HepG2 (cell line): ENCODE measurements at places on chromosomes 1 and 21. TPM values are rescaled to one million over a fixed set of nuclear protein-coding genes. Genes with fewer than 3 reads are reported as not detected.

GRCh38 chr1:4172644-4173599, 272.9 kb upstream of the C1orf174 start:
- peaks cover 9% of the 10 kb centered on the region for H3K4me1 ChIP-seq
- H3K27ac ChIP-seq, result no peak overlapping the region
- no peak overlapping the region for H3K4me3 ChIP-seq
- peak; percentile 73 for DNase-seq
- peaks cover 31% of the 10 kb centered on the region for H3K27me3 ChIP-seq

ZZZ3 gene
- total RNA-seq, result 50.2 and 58.5 TPM in 2 replicates

- no peaks in the 10 kb centered on the region for H3K4me1 ChIP-seq
- no peak for DNase-seq
- no peak overlapping the region for H3K4me3 ChIP-seq
- peaks cover 2% of the 10 kb centered on the region; the same call in 1 of the 3 replicates for H3K27me3 ChIP-seq
Measured at GRCh38 chr1:7615138-7615537, 156.0 kb upstream of the VAMP3 start.

- H3K4me1 ChIP-seq, result peaks cover 6% of the 10 kb centered on the region; the same call in 1 of the 2 replicates
- H3K4me3 ChIP-seq, result no peak overlapping the region
- H3K27ac ChIP-seq, result no peak overlapping the region
- H3K27me3 ChIP-seq, result no peaks in the 10 kb centered on the region
Measured at GRCh38 chr1:21229246-21230000, 52.7 kb upstream of the EIF4G3 start.

C1orf141 gene
- total RNA-seq, result not detected in 2 replicates

ACTN2 gene
- total RNA-seq, result 0.04 and 0.25 TPM in 2 replicates

SLC45A1 gene
- not detected in 2 replicates for total RNA-seq

GRCh38 chr1:21313886-21314721, 23.8 kb upstream of the ECE1 start:
- no peak overlapping the region for H3K4me3 ChIP-seq
- no peak for DNase-seq
- H3K4me1 ChIP-seq, result peaks cover 53% of the 10 kb centered on the region
- no peaks in the 10 kb centered on the region for H3K27me3 ChIP-seq
- no peaks in the 10 kb centered on the region for H3K36me3 ChIP-seq

DNA sequence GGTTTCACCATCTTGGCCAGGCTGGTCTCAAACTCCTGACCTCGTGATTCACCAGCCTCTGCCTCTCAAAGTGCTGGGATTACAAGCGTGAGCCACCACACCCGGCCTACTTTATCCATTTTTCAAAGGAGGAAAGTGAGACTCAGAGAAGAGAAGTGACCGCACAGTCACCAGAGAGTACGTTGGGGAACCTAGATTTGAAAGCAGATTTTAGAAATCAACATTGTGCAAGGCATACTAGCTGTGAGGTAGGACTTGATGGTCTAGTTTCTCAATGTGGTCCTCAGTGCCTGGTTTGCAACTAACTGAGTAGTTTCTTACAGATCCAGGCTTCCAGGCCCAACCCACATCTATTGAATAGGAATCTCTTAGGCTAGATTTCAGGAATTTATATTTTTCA, 1.7 kb upstream of the PRCC start:
- 0 out of 2 replicates have a peak, but pooled peaks cover 3% of the 10 kb centered on the region for H3K36me3 ChIP-seq
- no peak overlapping the region for H3K27ac ChIP-seq
- H3K4me1 ChIP-seq, result peaks cover 33% of the 10 kb centered on the region
- H3K27me3 ChIP-seq, result no peaks in the 10 kb centered on the region; the same call in 2 of the 3 replicates

DNA sequence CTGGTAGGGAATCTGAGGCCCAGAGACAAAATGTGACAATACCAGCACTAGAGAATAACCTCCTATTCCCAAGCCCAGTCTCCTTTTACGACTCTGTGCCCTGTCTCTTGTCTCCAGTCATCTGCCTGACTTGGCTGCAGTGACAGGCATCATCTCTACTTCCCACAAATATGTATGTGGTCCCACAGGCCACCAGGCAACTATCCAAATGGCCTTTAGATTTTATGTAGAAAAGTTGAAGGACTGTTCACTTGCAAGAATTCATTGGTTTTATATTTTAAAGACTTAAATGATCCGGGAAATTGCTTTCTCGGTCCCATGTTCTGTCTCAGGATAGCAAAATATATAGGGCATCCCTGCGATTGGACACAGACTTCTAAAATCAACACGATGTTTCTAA, 11.6 kb downstream of the KRTAP24-1 start:
- H3K4me3 ChIP-seq, result no peak overlapping the region
- DNase-seq, result no peak
- H3K4me1 ChIP-seq, result no peaks in the 10 kb centered on the region
- H3K27me3 ChIP-seq, result no peaks in the 10 kb centered on the region
- no peak overlapping the region for H3K27ac ChIP-seq

GRCh38 chr1:115929881-115930280, 46.4 kb upstream of the SLC22A15 start:
- no peak overlapping the region for H3K4me3 ChIP-seq
- DNase-seq, result no peak
- no peaks in the 10 kb centered on the region for H3K36me3 ChIP-seq
- H3K4me1 ChIP-seq, result no peaks in the 10 kb centered on the region

KIF17 gene
- total RNA-seq, result 0.24 and 0.25 TPM in 2 replicates

RXRG gene
- not detected in 2 replicates for total RNA-seq

ELAPOR1 gene
- 0.14 and 0.20 TPM in 2 replicates for total RNA-seq

DNA sequence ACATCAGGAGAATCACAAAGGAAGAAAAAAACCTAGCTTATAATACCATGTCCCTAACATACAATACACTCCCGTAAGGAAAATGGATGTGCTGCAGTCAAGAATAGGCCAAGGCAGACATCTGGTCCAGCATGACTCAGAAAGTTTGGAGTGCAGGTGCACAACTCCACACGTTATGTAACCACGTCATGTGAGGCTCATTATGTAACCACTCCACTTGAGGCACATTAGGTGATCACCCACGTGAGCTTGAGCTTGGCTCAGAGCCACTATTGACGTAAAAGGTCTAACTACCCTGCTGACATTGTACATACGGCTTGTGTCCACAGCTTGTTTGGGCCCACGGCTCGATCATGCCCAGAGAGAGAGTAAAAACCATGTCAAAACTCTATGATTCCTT, 99.8 kb upstream of the C1orf21 start:
- H3K4me1 ChIP-seq, result no peaks in the 10 kb centered on the region
- no peak overlapping the region for H3K27ac ChIP-seq

DNA sequence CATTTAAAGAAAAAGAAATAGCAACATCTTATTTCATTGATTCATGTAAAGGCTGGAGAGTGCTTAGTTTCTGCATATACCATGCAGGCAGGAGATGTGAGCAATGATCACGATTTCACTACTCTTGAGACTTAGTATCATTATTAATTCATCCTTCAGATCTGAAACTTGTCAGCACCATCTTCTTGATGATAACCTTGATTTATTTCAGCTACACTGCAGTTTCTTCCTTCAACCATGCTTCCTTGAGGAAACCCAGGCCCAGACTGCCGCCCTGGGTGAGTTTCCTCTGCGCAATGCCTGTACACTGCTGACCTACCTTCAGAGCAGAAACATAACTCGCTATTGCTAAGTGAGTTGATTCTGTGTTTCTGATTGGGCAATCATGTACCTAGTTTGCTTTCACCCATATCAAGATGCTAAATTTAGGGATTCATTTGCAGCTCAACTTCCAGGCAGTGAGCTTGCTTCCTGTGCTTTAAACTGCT, 13.5 kb upstream of the BCL10 start:
- H3K4me1 ChIP-seq, result no peaks in the 10 kb centered on the region
- H3K27ac ChIP-seq, result no peak overlapping the region
- no peaks in the 10 kb centered on the region for H3K36me3 ChIP-seq

DNA sequence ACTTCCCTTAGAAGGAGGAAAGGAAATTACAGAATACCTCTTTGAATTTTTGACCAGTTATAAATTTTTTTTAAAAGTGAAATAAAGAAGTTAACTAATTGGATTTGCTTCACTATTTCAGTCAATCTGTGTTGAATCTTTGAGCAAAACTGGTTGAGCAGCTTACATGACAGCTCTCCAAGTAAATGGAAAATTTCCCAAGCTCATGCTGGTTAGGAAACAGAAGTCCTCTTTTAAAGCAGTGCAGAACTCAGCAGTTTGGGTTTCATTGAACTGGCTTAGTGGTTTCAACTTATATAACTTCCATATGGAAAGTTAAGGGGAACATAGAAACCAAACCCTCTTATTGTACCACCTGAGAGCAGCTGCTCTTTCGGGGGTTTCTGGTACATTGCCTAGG, 250.5 kb downstream of the PDE4B start:
- no peaks in the 10 kb centered on the region for H3K4me1 ChIP-seq
- no peak overlapping the region for H3K4me3 ChIP-seq
- no peak overlapping the region for H3K27ac ChIP-seq
- no peaks in the 10 kb centered on the region for H3K36me3 ChIP-seq

- H3K27ac ChIP-seq, result no peak overlapping the region
- H3K36me3 ChIP-seq, result no peaks in the 10 kb centered on the region
- no peak for DNase-seq
- H3K27me3 ChIP-seq, result peaks cover 55% of the 10 kb centered on the region
- no peak overlapping the region for H3K4me3 ChIP-seq
Measured at GRCh38 chr1:20187813-20188454, 1.6 kb upstream of the PLA2G2C start.

SAMD13 gene
- total RNA-seq, result 0.18 TPM in 2 replicates

GRCh38 chr1:6891781-6892579, 106.7 kb downstream of the CAMTA1 start:
- no peaks in the 10 kb centered on the region for H3K27me3 ChIP-seq
- no peak overlapping the region for H3K4me3 ChIP-seq
- H3K4me1 ChIP-seq, result no peaks in the 10 kb centered on the region

DNA sequence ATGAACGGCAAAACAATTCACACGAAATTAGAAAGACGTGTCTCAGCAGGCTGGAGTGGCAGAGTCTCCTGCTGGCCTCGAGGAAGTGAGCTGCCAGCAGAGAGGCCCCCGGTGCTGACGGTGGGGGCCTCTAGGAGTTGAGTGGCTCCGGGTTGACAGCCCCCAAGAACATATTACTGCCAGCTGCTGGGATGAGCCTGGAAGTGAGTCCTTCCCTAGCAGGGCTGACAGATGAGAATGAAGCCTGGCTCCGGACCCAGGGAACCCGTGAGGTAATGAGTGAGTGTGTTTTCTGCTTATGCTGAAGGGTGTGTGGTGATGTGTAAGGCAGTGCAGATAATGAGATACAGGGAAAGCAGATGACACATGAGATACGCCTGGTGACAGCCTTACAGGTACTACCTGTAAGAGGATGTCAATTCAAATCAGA, 23.5 kb upstream of the LRRC47 start:
- DNase-seq, result no peak
- no peak overlapping the region for H3K27ac ChIP-seq
- no peak overlapping the region for H3K4me3 ChIP-seq
- no peaks in the 10 kb centered on the region for H3K27me3 ChIP-seq

DNA sequence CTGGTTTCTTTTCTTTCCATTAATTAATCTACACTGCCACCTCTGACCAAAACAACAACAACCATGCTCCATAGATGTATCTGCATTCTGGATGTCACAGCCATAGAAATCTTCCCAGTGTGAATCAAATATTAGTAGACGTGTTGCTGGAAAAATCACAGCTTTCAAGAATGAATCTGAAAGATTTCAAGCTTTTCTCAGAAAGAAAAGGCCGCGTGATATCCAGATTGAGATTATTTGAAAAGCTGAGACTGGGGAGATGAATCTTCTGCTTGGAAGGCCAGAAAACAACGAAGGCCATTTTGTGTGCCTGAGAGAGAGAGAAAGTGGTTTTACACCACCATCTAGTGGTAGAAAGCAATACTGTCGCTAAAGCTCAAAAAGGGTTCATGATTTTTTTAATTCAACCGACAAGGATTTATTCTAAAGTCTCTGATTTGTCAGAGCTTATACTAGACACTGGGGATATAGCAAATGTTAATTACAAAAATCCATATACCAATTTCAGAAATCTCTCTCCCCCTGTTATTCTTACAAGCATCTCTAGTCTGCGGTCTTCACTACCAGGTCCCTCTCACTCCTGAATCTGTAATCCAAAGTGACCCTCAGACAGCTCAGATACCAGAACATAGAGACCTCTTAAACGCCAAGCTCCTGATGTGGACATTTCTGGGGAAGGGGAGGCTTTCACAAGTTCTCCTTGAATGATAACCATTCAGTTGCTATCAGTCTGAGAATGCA, 87.5 kb upstream of the SGIP1 start:
- H3K4me1 ChIP-seq, result no peaks in the 10 kb centered on the region
- no peak overlapping the region for H3K27ac ChIP-seq
- H3K36me3 ChIP-seq, result no peaks in the 10 kb centered on the region
- H3K27me3 ChIP-seq, result no peaks in the 10 kb centered on the region
- no peak overlapping the region for H3K4me3 ChIP-seq

DNA sequence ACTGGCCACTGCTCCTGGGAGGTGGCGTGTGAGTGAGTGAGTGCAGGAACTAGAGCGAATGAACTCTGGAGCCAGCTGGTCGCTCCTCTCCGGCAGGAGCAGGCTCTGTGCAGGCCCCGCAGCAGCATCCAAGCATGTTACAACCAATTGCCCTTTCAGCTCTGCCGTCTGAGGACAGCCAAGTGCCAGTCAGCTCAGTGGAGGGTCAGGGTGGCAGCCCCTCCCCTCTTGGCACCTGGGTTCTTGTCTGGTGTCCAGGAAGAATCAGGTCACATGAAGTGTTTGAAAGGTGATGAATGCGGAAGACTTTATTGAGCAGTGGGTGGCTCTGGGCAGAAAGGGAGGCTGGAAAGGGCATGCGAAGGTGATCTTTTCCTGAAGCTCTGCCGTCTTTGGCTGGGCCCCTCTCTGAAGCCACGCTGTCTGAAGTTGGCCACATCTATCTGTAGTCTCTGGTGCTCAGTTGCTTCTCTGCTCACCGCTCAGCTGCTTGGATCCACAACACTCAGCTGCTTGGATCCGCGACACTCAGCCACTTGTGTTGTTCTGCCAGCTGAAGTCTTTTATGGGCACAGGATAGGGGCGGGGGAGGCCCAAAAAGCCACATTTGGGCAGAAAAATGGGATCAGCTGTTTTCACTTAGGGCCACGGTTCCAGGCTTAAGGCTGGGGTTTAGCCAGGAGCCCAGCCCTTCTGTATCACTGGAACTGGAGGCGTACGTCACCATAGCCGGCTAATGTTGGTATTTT, 139.8 kb downstream of the ADSS2 start:
- no peaks in the 10 kb centered on the region for H3K4me1 ChIP-seq
- no peak overlapping the region for H3K27ac ChIP-seq
- H3K4me3 ChIP-seq, result no peak overlapping the region
- H3K36me3 ChIP-seq, result no peaks in the 10 kb centered on the region
- DNase-seq, result no peak

DNA sequence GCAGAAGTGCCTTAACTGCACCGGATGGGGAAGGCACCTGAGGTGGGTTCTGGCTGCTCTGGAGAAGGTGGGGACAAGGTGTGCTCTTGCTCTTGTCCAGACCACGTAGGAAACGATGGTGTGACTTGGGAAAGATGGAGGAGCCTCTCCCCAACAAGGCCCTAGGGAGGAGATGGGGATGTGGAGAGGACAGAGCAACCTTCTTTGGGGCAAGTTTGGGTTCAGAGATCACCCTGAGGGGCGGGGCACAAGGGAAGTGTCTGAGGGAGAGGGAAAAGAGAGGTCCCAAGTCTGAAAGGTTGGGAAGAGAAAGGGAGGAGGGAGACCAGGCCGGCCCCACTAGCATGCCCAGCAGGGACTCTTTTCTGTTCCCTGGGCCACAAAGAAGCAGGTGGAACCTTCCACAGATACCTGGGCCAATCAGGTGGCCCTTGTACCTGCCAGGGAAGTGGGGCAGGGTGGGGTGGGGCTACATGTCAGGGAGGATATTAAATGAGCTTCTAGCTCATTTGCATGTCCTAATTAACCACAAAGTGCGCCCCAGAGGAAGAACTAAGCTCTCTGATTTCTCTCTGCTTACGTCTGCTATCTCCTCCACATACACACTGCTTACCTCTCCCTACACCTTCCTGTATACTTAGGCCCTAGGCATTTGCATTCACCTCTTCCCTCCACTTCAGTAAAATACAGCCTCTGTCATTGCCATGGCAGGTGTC, 15.9 kb downstream of the INKA2 start:
- 0 out of 3 replicates have a peak, but pooled peaks cover 2% of the 10 kb centered on the region for H3K36me3 ChIP-seq
- no peaks in the 10 kb centered on the region for H3K27me3 ChIP-seq
- H3K4me1 ChIP-seq, result peaks cover 60% of the 10 kb centered on the region
- DNase-seq, result no peak
- no peak overlapping the region for H3K4me3 ChIP-seq
